CD14-positive monocyte (primary cell): ENCODE measurements at places on chromosomes 1 and 21.

DNA sequence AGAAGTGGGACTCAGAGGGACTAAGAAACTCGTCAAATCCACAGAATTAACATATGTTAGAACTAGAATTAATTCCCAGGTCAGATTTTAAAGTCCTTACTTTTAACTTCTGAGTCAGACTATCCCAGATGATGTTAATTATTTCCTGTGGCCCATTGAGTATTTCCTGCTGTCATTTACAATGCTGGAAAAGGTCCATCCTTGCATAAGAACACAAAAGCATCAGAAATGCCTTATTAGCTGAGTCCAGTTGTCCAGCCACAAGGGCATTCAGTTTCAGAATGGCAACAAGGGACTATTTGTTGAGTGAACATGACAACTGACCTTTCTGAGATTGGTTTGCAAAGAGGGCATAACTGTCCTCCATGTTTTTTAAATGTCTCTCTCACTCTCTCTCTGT lies 16.5 kb upstream of the HIVEP3 start:
- no peak for DNase-seq

DNA sequence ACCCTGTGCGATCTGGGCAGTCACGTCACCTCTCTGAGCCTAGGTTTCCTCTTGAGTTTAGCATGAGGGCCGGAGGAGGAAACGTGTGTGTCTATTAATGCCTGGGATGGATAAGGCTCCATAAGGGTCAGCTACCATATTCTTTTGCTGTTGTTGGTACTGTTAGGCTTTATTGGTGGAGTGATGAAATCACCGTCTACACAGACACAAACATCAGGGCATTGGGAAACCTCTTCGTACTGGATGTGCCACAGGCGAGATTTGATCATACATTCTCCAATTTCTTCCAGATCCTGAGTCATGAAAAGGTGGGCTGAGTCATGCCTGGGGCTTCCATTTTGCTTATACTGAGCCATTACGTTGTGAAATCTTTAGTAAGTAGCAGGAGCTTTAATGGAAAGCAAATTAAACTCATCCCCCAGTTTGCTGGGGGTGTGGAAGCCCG lies 24.9 kb upstream of the GRHL3 start:
- peak; percentile 53 for DNase-seq

DNA sequence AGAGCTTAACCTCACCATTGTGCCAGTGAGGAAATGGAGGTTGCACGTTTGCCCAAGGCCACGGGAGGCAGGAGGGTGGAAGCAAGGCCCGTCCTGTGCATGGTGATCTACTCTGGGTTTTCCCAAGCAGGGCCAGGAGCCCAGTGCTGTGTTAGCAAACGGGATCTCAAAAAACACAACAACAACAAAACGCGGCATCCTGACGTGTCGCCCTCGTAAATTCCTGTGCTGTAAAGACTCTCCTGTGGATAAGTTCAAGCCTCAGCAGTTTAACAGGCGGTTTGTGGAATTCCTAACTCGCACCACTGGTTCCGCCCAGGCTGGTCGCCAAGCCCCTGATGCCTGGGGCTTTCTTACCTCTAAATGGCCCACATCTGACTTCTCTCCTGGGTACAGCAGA lies 39.1 kb downstream of the TFF3 start:
- no peak for DNase-seq

DNA sequence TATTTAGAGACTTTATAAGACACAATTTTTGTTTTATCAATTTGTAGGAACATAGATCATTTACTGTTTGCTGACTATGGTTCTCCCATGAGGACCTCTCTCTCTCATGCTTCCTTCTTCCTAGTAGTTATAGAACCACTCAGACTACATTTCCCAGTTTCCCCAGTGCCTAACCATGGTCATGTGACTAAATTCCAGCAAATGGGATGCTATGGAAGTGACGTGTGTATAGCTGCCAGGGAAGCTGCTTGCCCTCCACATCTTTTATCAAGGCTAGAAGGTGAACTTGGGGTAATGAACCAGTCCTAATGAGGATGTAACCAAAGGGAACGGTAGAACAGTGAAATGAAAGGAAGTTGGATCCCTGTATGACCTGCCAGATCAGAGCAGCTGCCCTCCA lies 184.0 kb downstream of the MIS18A start:
- DNase-seq, result no peak

DNA sequence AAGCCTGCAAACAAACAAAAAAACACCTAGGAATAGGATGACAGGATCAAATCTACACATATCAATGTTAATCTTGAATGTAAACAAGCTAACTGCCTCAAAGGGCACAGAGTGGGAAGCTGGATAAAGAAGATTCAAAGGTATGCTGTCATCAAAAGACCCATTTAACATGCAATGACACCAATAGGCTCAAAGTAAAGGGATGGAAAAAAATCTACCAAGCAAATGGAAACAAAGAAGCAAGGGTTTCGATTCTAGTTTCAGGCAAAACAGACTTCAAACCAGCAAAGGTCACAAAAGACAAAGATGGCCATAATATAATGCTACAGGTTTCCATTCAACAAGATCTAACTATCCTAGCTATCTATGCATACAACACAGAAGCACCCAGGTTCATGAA lies 16.2 kb upstream of the OR2T10 start:
- no peak for DNase-seq

GRCh38 chr1:1306661-1307260 lies 969 bp downstream of the ACAP3 start:
- no peak for DNase-seq

GRCh38 chr1:47401761-47402160 lies 14.3 kb upstream of the FOXE3 start:
- no peak for DNase-seq

DNA sequence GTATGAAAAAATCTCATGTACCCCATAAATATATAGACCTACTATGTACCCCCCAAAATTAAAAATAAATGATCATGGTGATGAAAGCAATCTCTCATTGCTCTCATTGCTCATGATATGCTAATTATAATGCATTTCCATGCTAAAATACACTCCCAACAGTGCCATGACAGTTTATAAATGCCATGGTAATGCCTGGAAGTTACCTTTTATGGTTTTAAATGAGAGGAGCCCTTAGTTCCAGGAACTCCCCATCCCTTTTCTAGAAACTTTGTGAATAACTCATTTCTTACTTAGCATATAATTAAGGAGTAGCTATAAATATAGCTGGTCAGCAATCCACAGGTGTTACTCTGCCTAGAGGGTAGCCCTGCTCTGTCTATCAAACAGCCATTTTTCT lies 166.1 kb upstream of the RGS18 start:
- no peak for DNase-seq

DNA sequence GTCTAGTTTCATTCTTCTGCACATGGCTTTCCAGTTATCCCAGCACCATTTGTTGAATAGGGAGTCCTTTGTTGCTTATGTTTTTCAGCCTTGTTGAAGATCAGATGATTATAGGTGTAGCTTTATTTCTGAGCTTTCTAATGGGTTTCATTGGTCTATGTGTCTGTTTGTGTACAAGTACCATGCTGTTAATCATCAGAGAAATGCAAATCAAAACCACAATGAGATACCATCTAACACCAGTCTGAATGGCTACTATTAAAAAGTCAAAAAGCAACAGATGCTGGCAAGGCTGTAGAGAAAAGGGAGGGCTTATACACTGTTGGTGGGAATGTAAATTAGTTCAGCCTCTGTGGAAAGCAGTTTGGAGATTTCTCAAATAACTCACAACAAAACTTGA lies 321.5 kb upstream of the PTBP2 start:
- no peak for DNase-seq

GRCh38 chr1:193283016-193283415 lies 96.6 kb upstream of the B3GALT2 start:
- no peak for DNase-seq

GRCh38 chr1:214009423-214010196 lies 21.8 kb downstream of the PROX1 start:
- DNase-seq, result no peak

GRCh38 chr1:90189889-90190288 lies 195.0 kb downstream of the ZNF326 start:
- no peak for DNase-seq

- DNase-seq, result no peak
Observed at GRCh38 chr1:41804176-41804575, 114.5 kb downstream of the HIVEP3 start.

DNA sequence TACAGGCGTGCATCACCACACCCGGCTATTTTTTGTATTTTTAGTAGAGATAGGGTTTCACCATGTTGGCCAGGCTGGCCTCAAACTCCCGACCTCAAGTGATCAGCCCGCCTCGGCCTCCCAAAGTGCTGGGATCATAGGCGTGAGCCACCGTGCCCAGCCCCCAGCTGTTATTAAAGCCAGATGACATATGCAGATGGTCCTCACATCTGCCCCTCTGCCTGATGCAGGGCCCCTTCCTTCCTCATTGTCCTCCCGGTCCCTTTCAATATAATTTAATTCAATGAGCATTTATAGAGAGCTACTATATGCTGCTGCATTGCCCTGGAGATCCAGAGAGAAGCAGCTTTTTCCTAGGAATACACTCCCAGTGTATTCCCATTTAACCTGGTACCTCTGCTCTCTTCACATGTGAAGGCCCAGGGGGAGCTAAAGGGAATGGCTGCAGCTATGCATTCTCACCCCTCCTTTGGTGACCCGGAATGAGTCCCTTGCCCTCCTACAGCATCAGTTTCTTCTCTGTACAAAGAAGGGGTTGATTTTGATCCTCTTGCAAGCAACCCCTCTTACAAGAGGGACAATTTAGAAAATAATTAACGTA lies 55.6 kb downstream of the L1TD1 start:
- no peak for DNase-seq

DNA sequence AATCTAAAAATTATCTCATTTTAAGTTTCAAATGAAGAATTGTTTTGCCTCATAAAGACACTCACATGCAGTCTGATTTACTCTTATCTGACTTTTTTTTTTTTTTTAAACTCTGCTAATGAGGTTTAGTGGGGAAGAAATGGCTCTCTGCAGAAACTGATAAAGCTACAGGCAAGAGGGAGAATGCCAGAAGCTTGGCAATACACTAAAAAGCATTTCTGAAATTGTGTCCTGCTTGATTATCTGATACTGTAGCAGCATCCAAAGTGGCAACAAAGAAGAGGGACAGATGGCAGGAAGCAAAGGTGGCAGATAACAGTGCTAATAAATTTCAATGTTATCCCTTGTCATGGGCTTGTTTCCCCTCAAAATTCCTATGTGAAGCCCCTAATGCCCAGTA lies 1744.9 kb downstream of the NCAM2 start:
- no peak for DNase-seq

DNA sequence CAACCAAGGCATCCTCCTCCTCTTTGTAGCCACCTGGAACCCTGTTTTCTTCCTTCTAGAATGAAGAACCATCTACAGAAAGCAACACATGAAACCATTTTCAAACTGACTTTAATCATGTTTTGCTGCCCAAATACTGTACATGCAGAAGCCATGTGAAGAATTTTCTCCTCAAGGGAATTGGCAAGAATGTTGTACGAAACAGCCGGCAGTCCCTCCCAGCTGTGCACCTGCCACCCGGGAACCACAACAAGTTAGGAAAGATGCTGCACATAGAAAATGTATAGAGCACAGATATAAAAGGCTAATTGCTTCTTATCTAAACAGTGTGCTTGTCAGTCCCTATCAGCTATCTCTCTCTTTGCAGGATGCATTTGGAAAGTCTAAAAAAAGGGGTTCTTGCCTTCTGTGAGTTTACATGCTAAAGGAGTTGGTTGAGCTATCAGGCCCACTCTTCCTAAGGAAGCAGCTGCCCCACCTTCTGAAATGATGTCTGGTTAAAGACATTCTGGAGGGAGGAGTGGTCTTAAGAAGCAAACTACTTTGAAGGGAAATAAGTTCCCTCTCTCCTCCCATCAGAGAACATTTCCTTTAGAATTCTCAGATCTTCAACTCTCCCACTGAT lies 44.8 kb downstream of the RIMS3 start:
- DNase-seq, result no peak

DNA sequence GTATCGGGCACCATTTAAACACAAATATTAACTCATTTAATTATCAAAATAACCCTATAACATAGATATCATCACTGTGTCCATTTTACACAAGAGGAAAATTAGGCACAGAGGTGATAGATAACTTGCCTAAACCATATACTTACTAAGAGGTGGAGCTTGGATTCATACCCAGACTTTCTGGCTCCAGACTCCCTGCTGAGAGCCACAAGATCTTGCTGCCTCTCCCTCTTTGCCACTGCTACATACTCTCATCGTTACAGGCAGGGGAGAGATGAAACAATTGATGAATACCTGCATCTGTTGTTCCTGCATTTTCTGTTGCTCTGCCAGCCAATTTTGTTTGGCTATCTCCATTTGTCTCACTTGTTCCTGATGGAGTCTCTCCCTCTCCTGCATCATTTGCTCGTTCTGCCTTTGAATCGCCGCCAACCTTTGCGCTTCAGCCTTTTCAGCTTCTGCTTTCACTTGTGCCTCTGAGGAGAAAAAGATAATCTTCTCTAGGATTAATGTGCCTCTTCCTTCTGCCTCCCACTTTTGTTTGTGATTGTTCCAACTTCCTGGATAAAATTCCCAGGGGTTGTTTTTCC lies 10.6 kb downstream of the GBP5 start:
- DNase-seq, result no peak

GRCh38 chr1:228465571-228466146 lies 21.5 kb upstream of the RNF187 start:
- DNase-seq, result no peak

DNA sequence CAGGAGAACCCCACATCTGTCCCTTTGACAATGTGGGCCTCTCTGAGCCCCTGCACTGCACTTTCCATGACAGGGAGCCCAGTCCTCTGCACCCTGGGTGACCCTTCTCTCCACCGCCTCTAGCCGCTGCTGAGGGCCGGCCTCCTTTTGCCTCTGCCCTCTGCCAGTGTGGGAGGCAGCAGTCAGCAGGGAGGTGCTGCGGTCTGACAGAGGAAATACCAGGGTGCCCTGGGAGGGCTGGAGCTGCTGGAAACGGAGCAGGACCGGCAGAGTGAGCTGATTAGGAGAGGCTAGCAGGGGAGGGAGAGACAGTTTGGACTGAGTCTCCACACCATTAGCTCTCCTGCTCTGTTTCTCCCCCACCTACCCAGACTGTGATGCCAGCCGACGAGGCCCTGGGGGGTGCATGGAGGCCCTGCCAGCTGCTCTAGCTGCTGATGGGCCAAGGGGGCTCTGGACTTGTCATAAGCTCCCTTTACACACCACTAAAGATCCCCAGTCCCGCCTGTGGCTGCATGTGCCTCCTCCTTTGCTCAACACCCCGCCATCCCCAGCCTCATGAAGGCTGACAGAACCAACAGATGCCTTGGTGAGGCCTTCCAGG lies 171.1 kb upstream of the KLHDC7A start:
- DNase-seq, result no peak

- no peak for DNase-seq
Observed at GRCh38 chr1:77966291-77966690, 12.6 kb downstream of the FUBP1 start.
